ENCODE measurements at places on chromosomes 12 and 14.

- no peak for DNase-seq
Observed at GRCh38 chr12:109727746-109728726, 14.4 kb downstream of the FAM222A start.

- no peak for DNase-seq
Observed at GRCh38 chr14:78637489-78637888, 467.3 kb downstream of the NRXN3 start.

GRCh38 chr14:102796661-102797190 is 19.5 kb downstream of the TRAF3 start:
- no peak for DNase-seq

DNA sequence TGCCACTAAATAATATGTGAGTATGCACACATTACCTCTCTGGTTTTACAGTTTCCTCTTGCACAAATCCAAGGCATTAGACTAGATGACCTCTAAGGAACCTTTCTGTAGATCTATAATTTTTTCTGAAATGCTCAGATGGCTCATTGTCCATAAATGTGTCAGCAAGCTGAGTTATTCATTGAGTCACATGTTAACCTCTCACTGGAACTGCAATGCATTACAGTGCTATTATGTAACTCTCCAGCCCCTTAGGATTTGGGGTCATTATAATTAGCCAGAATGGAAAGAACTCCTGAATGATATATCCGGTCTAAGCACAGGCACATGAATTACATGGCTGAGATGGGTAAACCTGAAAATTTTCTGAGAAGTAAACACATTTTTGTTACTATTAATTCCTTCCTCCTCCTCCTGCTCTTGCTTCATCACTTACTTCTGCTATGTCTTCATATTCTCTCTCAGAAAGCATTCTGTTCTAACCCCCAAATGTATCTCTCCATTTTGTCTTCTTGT is 20.3 kb upstream of the DRAM1 start:
- peak; percentile 91 for DNase-seq

DNA sequence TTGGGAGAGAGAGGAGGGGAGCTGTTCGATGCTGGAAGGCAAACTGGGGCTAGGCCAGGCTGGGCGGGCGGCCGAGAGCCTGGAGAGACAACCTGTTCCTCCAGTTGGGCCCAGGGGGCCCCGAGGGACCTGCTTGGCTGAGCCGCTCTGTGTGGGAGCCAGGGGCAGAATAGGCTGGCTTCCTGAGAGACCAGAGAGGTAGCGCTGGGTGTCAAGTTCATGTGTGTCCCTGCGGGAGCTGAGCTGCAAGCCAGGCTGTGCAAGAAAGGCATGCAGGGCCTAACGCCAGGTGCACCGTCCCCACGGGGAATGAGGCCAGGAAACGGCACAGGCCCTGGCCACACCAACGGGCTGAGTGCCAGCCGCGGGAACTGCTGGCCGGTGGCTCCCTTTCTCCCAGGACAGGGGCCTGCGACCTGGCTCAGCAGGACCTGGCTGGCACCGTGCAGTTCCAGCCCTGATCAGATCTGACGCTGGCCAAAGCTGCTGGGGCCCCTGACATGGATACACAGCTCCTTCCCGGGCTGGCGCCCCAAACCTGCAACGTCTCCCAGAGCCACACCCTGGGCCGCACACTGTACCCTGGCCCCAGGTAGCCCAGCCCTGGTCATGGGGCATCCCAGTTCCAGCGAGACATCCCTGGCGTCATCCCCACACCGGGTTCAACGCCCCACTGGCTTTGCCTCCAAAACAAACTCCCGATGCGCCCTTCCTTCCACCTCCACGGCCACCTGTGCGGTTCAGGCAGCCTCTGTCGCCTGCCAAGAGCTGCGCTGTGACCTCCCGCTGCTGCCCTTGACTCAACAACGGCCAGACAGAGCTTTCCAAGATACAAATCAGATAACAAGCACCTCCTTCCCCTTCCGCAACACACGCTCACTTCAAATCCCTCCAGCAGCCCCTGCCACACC is 65.0 kb downstream of the RFLNA start:
- no peak for DNase-seq

Measured in HCEC 1CT (cell line).